GF-D8 (cell line): ENCODE measurements at places on chromosomes 6 and 20.

GRCh38 chr6:77786935-77787629 is 134.2 kb downstream of the MEI4 start:
- no peak for DNase-seq

- no peak for DNase-seq
Measured at GRCh38 chr6:169326067-169326799, 72.6 kb upstream of the THBS2 start.

- DNase-seq: no peak
Measured at GRCh38 chr6:146028851-146029572, at the start of gene GRM1. GRM1 (plus strand) TSS chr6:146029062; CDS start chr6:146029518, 456 bp downstream.

DNA sequence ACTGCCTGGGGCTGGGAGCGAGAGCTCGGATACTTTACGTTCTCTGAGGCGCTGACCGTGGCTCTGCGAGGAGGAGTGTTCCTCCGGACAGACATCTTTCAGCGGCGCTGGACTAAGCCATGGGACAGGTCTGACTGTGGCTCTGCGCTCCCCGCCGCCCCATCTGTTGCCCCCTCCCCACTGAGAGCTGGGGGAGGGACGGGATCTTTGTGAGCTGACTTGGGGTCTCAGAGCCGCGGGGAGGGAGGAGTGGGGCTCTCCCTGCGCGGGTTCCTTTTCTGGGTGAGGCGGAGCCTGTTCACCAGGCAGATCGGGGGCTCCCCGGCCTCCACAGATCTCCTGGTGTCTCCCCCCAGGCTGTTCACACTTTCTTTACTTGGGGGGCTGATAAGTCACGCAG is 11.3 kb upstream of the GATA5 start:
- no peak for DNase-seq

DNA sequence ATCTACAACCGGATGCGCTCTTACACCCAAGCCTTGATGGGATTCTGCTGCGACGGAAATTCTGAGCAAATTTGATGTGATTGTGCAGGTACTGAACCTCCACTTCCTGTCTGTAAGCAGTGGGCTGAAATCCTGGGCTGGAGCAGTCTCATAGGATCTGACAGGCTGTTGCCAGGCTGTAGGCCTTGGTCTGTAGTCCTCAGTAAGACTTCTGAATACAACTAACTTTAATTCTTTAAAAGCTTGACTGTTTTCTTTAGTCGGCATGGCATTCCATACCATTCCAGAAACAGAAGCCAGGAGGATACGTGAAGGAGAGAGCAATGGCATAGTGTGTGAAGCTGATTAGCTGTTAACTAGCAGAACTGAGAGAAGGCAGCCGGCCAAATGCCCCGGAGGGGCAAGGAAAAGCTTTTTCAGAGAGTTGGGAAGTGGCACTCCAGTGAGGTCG is 68.3 kb downstream of the ADTRP start:
- DNase-seq: no peak

GRCh38 chr6:20400456-20401204 is 1.0 kb upstream of the E2F3 start:
- peak; percentile 38 for DNase-seq

DNA sequence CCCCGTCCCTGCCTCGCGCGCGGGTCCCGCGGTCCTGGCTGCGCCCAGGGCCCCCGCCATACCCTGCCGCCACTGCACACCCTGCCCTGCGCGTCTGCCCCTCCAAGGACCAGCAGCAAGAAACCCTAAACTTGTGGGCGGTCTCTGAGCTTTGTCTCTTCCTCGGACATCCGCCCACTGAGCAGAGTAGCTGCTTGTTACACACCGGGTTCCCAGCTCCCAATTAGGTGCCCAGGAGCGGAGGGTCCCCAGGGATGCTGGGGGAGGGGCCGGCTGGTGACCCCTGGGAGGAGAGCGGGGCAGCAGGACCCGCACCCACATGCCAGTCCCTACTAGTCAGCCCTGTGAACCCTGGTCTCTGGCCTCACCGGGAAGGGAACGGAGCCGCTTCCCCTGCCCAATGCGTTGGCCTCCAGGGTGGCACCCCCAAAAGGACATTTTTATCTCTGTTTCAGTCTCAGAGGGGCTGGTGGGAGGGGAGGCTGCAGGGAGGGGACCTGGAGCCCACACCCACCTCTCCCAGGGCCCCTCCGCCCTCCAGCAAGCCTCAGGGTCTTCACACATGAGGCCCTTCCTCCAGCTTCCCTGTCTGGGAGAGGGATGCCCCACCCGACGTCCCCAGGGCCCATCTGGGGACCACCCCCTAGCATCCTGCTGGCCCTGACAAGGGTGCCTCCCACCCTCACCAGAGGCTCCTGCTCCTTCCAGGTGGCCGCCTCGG is 10.5 kb downstream of the STMN3 start:
- no peak for DNase-seq

GRCh38 chr6:143139239-143139784 is 78.6 kb downstream of the AIG1 start:
- DNase-seq: no peak

GRCh38 chr6:53151676-53152075 is 3.0 kb upstream of the GCM1 start:
- no peak for DNase-seq

DNA sequence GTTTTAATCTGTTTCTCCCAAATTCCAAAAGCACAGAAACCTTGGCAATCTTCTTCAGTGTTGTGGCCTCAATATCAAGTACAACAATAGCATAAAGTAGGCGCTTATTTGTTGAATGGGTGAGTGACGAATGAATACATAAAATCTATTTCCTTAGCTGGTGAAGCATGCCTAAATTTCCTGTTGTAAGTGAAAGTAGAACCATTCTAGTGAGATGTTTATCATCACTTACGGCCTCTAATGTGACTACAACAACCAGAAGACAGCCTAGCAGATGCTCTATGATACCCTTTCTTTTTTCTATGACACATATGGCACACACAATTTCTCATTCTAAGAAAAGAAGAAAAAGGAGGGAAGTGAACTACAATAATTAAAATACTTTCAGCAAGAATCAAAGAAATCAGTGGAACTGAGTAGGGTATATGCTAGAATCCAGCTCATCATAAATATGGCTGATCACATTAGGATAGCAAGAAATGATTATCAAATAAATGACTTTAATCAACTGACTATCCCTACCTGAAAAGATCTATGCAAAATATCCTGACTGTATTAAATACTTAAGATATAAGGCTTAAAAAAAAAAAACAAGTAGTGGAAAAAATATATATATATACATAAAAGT is 67.4 kb downstream of the BTBD9 start:
- no peak for DNase-seq

DNA sequence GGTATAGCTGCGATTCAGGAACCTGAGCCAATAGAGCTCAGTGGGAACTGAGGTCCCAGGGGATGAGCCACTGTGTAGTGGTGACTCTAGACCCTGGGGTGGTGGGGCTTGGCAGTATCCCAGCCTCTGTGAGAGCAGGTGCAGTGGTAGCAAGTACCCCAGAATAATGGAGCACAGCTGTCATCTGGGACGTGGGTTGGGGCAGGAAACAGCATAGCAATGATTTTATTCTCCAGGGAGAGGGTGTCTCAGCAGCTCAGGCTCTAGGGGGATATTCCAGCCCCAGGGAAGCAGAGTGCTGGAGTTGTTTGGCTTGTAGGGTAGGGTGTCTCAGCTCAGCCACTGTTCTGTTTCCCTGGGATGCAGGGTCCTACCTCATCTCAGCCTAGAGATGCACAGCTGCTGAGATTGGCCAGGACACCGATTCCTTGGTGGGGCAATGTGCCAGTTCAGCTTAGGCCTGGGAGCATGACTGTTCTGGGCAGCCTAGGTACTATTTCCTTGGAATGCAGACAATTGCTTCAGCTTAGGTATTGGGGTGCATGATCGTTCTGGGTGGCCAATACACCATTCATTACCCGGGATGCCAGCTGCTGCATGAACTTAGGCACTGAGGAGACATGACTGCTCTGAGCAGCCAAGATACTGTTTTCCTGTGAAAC is 34.0 kb upstream of the NUP153 start:
- no peak for DNase-seq

- DNase-seq: no peak
Measured at GRCh38 chr6:80638213-80639055, 532.0 kb downstream of the BCKDHB start.

- DNase-seq: no peak
Measured at GRCh38 chr20:4179545-4179944, 164.2 kb upstream of the RNF24 start.

- DNase-seq: no peak
Measured at GRCh38 chr20:36745234-36745926, 510 bp downstream of the NDRG3 start.

GRCh38 chr6:107618672-107619071 is 128.8 kb downstream of the SOBP start:
- no peak for DNase-seq

DNA sequence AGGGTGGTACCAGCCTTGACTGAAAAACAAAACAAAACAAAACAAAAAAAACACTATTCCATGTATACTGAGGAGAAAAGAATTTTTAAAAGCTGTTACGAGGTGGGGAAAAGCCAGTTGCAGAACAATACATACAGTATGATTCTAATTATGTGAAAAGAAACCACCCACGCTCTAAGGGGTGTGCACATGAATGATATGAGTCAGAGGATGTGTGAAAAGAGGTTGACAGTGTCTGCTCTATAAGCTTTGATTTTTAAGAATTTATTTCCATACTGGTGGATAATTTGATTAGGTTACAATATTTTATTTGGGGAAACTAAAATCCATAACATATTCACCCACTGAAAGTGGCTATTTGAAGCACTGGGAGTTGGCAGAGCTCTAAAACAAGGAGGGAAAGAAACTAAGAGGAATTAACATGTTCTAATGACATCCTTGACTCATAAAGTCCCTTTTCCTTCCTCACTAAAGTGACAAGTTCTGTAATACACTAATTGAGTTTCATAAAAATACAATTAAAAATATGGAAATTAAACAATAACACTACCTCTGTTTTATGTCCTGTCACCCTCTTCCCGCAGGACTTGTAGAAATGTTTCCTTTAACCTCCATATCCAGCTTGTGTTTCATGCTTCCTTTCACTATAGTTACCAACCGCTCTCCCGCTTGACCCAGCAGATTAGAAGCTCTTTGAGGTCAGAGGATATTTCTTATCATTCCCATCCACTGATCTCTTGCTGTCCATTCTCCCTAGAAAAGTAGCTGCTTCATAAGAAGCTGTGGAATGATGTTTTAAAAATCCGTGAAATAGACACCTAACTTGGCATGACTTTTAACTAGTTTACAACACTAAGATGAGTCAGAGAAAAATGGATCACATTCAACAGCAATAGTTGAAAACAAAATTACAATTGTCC is 118.6 kb upstream of the CCDC28A start:
- no peak for DNase-seq

DNA sequence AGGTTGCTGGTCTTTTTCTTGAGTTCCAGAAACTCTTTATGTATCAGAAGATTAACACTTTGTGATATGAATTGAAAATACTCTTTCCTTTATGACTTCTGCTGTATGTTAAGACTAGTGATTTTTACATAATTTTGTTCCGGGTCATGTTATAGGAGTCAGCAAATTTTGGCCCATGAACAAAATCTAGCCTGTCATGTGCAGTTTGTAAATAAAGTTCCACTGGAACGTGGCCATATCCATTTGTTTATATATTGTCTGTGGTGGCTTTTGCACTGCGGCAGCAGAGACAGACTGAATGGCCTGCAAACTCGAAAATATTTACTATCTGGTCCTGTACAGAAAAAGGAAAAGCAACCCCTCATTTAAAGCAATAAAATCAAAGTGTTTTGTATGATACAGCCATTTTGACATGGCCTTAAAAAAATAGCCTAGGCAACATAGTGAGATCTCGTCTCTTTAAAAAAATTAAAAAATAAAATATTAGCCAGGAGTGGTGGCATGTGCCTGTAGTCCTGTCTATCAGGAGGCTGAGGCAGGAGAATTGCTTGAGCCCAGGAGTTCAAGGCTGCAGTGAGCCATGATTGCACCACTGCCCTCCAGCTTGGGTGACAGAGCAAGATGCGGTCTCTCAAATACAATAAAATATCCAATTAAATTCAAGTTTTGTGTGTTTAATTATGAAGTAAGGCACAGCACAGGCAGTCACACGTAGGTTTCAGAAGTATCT is 36.9 kb downstream of the SNX9 start:
- no peak for DNase-seq

GRCh38 chr6:72741083-72741482 is 119.2 kb downstream of the KCNQ5 start:
- no peak for DNase-seq

DNA sequence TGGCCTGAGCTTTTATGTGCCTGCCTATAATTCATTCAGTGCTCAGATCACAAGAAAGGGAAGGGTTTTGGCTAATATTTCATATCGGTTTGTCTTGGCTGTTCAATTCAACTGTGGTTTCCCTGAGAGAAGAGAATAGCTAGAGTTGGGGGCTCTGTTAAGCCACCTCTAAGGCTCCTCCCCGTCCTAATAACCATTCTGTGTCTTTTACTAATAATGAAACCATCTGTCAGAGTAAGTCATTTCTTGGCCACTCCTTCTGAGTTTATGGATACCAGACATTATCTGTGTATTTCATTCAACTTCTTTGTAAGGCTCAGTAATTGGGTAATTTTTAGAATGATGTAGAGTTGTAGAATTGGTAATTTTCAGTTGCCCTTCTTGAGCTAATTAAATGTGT is 5.2 kb downstream of the STX11 start:
- DNase-seq: no peak

GRCh38 chr6:25042536-25042935 is 106.8 kb upstream of the RIPOR2 start:
- DNase-seq: no peak

GRCh38 chr20:61839912-61840778 is 225.5 kb downstream of the TAF4 start:
- DNase-seq: no peak

DNA sequence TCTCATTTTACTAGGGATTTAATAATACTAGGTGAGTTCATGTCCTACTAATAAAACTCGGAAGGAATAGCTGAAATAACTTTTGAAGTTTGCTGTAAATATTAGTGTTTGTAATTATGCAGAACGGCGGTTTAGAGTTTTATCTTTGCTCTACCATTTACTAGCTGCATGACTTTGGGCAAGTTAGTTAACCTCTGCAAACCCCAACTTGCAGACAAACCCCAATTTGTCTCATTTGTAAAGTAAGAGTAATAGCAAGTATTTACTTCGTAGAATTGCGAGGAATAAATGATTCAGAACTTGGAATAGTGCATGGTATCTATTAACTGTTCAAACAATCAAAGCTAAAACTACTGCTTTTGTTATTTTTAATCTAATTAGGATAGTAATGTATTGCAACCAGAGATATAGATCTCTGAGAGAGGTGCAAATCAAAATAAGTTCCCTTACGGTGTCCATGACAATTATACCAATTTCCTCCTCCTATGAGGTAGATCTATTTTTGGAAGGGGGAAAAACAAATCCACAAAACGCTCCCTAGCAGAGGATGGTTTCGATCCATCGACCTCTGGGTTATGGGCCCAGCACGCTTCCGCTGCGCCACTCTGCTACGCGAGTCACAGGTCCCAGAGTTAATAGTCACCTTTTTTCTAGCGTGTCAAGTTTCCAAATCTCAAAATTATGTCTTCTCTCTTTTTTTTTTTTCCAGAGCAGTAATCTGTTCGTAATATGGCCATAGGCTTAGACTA is 35.1 kb upstream of the BTN3A2 start:
- DNase-seq: peak; percentile 37

DNA sequence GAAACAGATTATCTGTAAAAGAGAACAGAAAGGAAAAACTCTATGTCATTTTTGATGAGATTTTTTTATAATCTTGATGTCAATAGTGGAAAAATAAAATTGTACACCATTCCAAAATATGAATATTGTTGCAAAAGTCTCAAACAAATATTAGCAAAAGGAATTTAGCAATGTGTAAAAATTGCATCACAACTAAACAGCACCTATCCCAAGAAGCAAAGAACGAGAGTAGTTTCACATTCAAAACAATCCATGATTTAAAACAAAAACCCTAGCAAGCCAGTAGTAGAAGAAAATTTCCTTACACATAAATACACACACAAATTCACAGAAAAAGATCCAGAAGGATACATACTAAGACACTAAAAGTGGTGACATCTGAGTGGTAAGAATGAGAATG is 38.4 kb downstream of the LCA5 start:
- no peak for DNase-seq
